ENCODE measurements at places on chromosomes 1 and 21. TPM values are rescaled to one million over a fixed set of nuclear protein-coding genes. Genes with fewer than 3 reads are reported as not detected.
A peak's percentile ranks its signal among the peaks of the same experiment; 100 is the strongest.

Gene OR2M4
- not detected for total RNA-seq

Gene HAO2
- total RNA-seq = not detected

Gene PSMA5
- total RNA-seq = 74.5 TPM

Gene SLC30A10
- not detected for total RNA-seq

Gene RNF220
- total RNA-seq = 122 TPM

Gene OR2L5
- 0.23 TPM for total RNA-seq

GRCh38 chr1:54838565-54839180, 37.5 kb upstream of the TTC22 start:
- no peaks in the 10 kb centered on the region for H3K4me1 ChIP-seq
- no peak overlapping the region for H3K4me3 ChIP-seq
- H3K36me3 ChIP-seq = no peaks in the 10 kb centered on the region
- peaks cover 5% of the 10 kb centered on the region for H3K27me3 ChIP-seq
- no peak overlapping the region for H3K27ac ChIP-seq

DNA sequence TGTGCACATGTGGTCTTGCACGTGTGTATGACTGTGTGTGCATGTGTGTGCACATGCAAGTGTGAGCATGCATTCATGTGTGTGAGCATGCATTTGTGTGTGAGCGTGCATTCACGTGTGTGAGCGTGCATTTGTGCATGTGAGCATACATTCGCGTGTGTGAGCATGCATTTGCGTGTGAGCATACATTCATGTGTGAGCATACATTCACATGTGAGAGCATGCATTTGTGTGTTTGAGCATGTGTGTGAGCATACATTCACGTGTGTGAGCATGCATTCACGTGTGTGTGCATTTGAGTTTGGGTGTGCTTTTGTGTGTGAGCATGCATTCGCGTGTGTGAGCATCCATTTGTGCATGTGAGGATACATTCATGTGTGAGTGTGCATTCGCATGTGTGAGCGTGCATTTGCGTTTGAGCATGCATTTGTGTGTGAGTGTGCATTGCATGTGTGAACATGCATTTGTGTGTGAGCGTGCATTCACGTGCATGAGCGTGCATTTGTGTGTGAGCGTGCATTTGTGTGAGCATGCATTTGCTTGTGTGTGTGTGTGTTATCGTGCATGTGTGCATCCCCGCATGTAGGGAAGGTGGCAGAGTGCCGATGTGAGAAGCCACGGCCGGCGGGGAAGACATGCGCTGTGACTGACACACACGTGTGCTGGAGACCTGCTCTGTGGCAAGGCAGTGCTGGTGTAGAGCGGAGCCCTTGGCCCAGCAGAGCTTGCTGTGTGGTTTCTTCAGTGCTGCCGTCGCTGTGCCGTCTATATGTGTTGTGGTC, 18.2 kb downstream of the ITGB2 start:
- no peaks in the 10 kb centered on the region for H3K27me3 ChIP-seq
- peaks cover 70% of the 10 kb centered on the region for H3K36me3 ChIP-seq
- peak overlapping the region; percentile 80 for H3K27ac ChIP-seq
- DNase-seq = no peak
- no peak overlapping the region for H3K4me3 ChIP-seq

GRCh38 chr1:205514211-205515142, 10.0 kb downstream of the CDK18 start:
- H3K36me3 ChIP-seq = no peaks in the 10 kb centered on the region
- peaks cover 12% of the 10 kb centered on the region for H3K4me1 ChIP-seq
- DNase-seq = no peak
- H3K4me3 ChIP-seq = no peak overlapping the region
- no peak overlapping the region for H3K27ac ChIP-seq

- H3K36me3 ChIP-seq = no peaks in the 10 kb centered on the region
- no peak overlapping the region for H3K4me3 ChIP-seq
- no peaks in the 10 kb centered on the region for H3K27me3 ChIP-seq
- no peak for DNase-seq
- peaks cover 30% of the 10 kb centered on the region for H3K4me1 ChIP-seq
- no peak overlapping the region for H3K27ac ChIP-seq
These were observed 137.9 kb upstream of the EDN2 start for GRCh38 chr1:41622402-41622801.

GRCh38 chr1:82452096-82452495, 651.4 kb downstream of the ADGRL2 start:
- H3K27ac ChIP-seq = no peak overlapping the region
- no peaks in the 10 kb centered on the region for H3K4me1 ChIP-seq
- no peak overlapping the region for H3K4me3 ChIP-seq
- no peaks in the 10 kb centered on the region for H3K36me3 ChIP-seq
- DNase-seq = no peak
- peaks cover 3% of the 10 kb centered on the region for H3K27me3 ChIP-seq

DNA sequence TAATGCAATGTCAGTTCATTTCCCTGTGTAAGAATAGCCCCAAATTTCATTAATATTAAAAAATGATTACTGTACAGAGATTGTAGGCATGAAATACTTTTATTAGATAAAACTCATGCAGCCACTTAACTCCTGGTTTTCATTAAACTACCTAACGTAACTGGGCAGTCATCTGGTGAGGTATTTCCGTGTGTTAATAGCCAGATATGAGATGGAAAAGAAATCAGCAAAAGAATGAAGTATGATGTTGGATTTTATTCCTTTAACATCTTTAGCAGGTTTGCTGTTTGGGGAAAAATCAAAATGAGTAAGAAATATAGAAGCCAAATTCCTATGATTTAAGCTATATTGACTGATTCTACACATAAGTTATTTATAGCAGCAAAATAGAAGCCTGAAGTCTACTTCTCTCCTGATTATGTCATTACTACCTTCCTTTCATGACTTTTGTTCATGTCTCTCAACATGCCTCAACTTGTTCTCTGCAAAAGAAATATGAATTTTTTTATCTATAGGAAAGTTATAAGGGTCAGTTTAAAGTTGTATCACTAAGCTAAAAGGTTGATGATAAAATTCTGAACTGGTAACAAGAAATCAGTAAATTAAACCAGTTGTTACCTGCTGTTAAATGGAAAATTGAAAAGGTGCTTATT, 42.6 kb downstream of the CCDC18 start:
- no peak overlapping the region for H3K27ac ChIP-seq
- no peaks in the 10 kb centered on the region for H3K27me3 ChIP-seq
- H3K36me3 ChIP-seq = peaks cover 35% of the 10 kb centered on the region

DNA sequence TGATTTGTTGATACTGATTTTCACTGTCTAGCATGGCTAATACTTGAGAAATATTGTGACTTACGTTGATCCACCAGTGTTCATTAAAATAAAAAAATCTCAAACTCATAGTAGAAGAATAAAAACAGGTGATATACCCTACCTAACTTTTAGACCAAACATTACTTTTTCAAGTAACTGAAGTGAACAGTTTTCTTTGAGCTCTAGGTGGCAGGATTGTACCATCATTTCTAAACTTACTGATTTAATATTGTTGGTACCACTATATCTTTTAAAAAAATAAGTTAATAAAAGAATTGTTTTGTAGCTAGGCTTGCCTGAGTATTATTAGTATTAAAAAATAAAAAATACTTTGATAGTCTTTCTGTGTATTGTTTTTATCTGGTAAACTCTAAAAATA, 21.5 kb downstream of the CDC73 start:
- H3K27me3 ChIP-seq = no peaks in the 10 kb centered on the region
- H3K27ac ChIP-seq = no peak overlapping the region
- no peak for DNase-seq
- peaks cover 84% of the 10 kb centered on the region for H3K36me3 ChIP-seq

- no peaks in the 10 kb centered on the region for H3K4me1 ChIP-seq
- DNase-seq = no peak
- peaks cover 17% of the 10 kb centered on the region for H3K27me3 ChIP-seq
- no peak overlapping the region for H3K4me3 ChIP-seq
- H3K27ac ChIP-seq = no peak overlapping the region
These were observed 246.6 kb downstream of the RRAGC start for GRCh38 chr1:38612951-38613350.

DNA sequence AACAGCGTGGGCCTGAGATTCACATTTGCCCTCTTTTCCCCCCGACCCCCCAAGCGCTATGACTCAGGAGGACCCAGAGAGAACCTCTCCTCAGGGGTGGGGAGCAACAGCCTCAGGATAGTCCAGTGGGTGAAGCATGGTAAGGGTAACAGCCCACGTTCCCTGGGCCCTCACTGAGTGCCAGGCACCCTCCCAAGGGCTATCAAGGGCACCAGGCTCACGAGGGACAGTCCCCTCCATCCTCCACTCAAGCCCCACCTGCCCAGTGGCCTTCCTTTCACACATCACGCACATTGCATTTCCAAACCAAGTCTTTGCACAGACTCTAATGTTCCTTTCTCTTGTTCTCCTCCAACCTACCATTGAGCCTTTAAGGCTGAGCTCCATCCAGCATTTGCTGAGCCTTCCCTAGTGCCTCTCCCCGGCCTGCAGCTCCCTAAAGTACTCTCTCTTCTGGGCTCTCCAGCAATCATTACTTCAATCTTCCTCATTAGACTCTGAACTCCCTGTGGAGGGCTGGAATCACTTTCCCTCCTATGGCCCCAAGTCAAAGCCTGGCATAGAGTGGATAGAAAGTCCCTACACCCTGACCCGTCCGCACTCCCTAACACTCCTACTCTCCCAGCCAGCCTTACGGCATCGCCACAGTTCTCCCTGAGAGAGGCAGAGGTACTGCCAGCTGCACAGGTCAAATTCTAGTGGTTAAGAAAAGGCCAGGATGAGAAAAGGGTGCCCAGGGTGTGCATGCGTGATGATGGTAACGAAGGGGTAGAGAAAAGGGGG, 1.0 kb downstream of the AKR7A2 start:
- H3K4me1 ChIP-seq = peaks cover 42% of the 10 kb centered on the region
- H3K27me3 ChIP-seq = no peaks in the 10 kb centered on the region
- no peaks in the 10 kb centered on the region for H3K36me3 ChIP-seq

GRCh38 chr1:55230659-55231058, 15.5 kb upstream of the USP24 start:
- H3K27me3 ChIP-seq = no peaks in the 10 kb centered on the region
- H3K27ac ChIP-seq = no peak overlapping the region
- no peak for DNase-seq
- peaks cover 6% of the 10 kb centered on the region for H3K4me1 ChIP-seq
- H3K36me3 ChIP-seq = no peaks in the 10 kb centered on the region
- no peak overlapping the region for H3K4me3 ChIP-seq

DNA sequence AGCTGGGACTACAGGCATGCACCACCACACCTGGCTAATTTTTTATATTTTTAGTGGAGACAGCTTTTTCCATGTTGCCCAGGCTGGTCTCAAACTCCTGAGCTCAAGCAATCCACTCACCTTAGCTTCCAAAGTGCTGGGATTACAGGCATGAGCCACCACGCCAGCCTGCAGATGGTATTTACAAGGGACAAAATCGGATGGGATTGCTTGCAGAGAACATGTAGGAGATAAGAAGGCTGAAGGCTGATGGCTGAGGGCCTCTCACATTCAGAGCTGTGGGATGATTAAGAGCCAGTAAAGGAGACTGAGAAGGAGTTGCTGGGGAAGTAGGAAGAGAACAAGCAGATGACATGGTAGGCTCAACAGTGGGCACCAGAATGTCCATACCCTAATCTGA, 24.0 kb upstream of the QSOX1 start:
- H3K27ac ChIP-seq = no peak overlapping the region
- no peak overlapping the region for H3K4me3 ChIP-seq
- H3K4me1 ChIP-seq = peaks cover 3% of the 10 kb centered on the region
- DNase-seq = no peak

GRCh38 chr1:201016211-201016651, 7.3 kb downstream of the KIF21B start:
- no peaks in the 10 kb centered on the region for H3K27me3 ChIP-seq
- peak overlapping the region; percentile 58 for H3K4me3 ChIP-seq
- peak overlapping the region; percentile 60 for H3K27ac ChIP-seq
- H3K4me1 ChIP-seq = peaks cover 95% of the 10 kb centered on the region

- H3K4me3 ChIP-seq = peak overlapping the region; percentile 78
- peaks cover 26% of the 10 kb centered on the region for H3K36me3 ChIP-seq
- peaks cover 17% of the 10 kb centered on the region for H3K27me3 ChIP-seq
- peaks cover 20% of the 10 kb centered on the region for H3K4me1 ChIP-seq
- peak; percentile 61 for DNase-seq
These were observed 12.9 kb upstream of the PHLDA3 start for GRCh38 chr1:201481761-201482493.

DNA sequence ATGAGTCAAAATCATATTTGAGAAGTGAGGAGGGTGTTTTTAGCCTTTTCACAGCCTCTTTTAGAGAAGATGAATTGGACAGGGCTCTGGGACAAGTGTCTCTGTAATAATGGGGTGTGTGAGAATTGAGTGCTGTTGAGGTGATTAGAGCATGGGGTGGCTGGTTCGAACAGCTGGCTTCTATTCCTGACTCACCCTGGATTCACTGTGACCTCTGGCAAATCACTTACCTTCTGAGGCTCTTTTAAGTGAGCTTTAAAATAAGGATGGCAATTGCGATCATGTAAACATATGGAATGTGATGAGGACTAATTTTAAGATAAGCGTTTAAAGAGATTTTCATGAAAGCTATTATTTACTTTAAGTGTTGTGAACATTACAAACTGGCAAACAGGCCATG, 243.4 kb downstream of the ADGRL2 start:
- no peaks in the 10 kb centered on the region for H3K4me1 ChIP-seq
- H3K27me3 ChIP-seq = peaks cover 2% of the 10 kb centered on the region
- no peak overlapping the region for H3K4me3 ChIP-seq
- peaks cover 4% of the 10 kb centered on the region for H3K36me3 ChIP-seq

DNA sequence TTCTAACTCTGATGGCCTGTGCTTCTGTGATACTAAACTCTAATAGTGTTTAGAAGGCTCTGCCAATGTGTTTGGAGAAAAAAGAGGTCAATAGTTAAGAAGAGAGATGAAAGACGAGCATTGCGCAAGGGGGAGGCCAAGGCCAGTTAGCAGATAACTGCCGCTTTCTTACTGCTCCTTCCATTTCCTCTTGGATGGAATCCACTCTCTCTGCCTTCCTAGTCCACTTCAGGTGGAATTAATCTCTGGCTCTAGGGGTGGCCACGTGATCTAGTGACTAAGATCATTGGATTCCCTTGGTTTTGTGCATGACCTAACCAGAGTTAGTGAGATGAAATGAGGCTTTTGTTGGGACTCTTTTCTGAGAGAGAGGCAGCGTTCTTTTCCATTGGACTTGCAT, 148.3 kb downstream of the ACTL8 start:
- no peak overlapping the region for H3K4me3 ChIP-seq
- DNase-seq = no peak
- H3K36me3 ChIP-seq = no peaks in the 10 kb centered on the region
- no peaks in the 10 kb centered on the region for H3K4me1 ChIP-seq
- peaks cover 14% of the 10 kb centered on the region for H3K27me3 ChIP-seq
- no peak overlapping the region for H3K27ac ChIP-seq

- DNase-seq = no peak
- H3K4me3 ChIP-seq = no peak overlapping the region
- no peaks in the 10 kb centered on the region for H3K36me3 ChIP-seq
- no peaks in the 10 kb centered on the region for H3K27me3 ChIP-seq
- H3K27ac ChIP-seq = no peak overlapping the region
These were observed 226.1 kb downstream of the KCTD3 start for GRCh38 chr1:215793180-215793579.

DNA sequence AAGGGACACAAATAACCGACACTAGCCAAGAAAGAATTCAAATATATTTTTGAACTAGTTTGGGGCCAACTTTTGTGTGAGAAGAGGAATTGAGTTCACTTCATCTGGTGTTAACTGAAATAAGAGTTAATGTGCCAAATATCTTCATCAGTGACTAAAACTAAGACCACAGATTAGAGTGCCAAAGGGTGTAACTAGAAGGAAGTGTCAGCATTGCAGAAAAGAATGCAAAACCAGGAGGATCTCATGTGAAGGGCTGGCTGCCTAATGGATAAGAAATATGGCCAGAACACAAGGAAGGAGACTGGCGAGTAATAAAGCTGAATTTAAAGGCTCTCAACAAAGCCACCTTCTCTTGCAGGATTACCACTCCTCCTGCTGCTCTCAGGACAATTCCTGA, 61.8 kb upstream of the LRRC8D start:
- H3K4me3 ChIP-seq = peak overlapping the region; percentile 52
- H3K27ac ChIP-seq = peak overlapping the region; percentile 89
- H3K36me3 ChIP-seq = peaks cover 1% of the 10 kb centered on the region
- peaks cover 94% of the 10 kb centered on the region for H3K4me1 ChIP-seq
- no peaks in the 10 kb centered on the region for H3K27me3 ChIP-seq
- DNase-seq = no peak

Measured in naive thymus-derived CD8-positive, alpha-beta T cell (primary cell).